Activated naive CD8-positive, alpha-beta T cell treated with anti-CD3 and anti-CD28 coated beads for 36 hours (primary cell): ENCODE measurements at places on chromosomes 11 and 22.

DNA sequence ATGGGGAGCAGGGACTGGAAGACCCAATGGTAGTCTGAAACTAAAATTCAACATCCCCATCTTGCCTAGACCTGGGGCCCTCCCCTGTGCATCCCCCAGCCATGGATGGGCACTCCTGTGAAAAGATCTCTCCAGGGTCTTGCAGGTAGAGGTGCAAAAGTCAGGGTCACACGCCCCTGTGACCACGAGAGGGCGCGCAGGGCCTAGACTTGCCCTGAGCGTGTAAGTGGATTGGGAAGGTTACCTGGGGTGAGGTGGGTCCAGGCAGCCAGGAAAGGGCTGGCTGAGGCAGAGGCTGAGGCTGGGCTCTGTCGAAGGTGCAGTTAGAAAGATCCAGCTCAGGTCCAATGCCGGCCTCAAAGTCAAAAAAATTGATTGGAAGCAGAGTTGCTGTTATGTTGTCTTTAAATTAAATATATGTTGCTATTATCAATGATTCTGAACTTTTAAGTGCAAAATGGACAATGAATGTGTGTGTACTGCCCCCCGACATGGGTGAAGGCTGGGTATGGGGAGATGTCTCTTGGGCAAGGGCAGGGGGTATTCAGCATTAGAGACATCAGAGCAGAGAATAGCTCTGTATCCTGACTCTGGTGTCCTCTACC is 4.8 kb upstream of the POU2F3 start:
- peak; percentile 69 for DNase-seq
- H3K27me3 ChIP-seq = peaks cover 52% of the 10 kb centered on the region
- no peaks in the 10 kb centered on the region for H3K36me3 ChIP-seq
- H3K4me3 ChIP-seq = no peak overlapping the region
- H3K27ac ChIP-seq = no peak overlapping the region

DNA sequence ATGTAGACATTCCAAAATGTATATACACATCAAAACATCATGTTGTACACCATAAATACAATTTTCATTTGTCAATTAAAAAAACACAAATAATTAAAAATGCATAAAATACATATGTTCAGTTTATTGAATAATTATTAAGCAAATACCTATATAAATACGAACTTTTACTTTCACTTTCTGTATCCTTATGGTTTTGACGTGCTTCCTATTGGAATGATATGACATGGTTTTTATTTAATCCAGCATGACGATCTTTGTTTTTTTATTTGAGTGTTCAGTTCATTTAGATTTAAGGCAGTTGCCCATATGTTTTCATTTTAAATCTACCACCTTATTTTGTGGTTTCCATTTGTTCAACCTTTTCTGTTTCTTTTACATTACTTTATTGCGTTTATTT is 198.3 kb upstream of the PLET1 start:
- no peak for DNase-seq
- no peak overlapping the region for H3K27ac ChIP-seq
- peaks cover 2% of the 10 kb centered on the region for H3K4me1 ChIP-seq
- no peaks in the 10 kb centered on the region for H3K27me3 ChIP-seq
- H3K36me3 ChIP-seq = no peaks in the 10 kb centered on the region
- H3K4me3 ChIP-seq = no peak overlapping the region

GRCh38 chr11:103536335-103536722 is 427.1 kb downstream of the DYNC2H1 start:
- peaks cover 14% of the 10 kb centered on the region for H3K27me3 ChIP-seq
- H3K36me3 ChIP-seq = no peaks in the 10 kb centered on the region
- no peak for DNase-seq
- no peaks in the 10 kb centered on the region for H3K4me1 ChIP-seq
- no peak overlapping the region for H3K27ac ChIP-seq
- no peak overlapping the region for H3K4me3 ChIP-seq

- H3K36me3 ChIP-seq = no peaks in the 10 kb centered on the region
- DNase-seq = no peak
- H3K4me1 ChIP-seq = no peaks in the 10 kb centered on the region
- no peaks in the 10 kb centered on the region for H3K27me3 ChIP-seq
- H3K4me3 ChIP-seq = no peak overlapping the region
- no peak overlapping the region for H3K27ac ChIP-seq
Observed at GRCh38 chr11:64117763-64118459, 48.0 kb downstream of the MACROD1 start.

GRCh38 chr11:129881570-129882170 is 13.7 kb downstream of the NFRKB start:
- no peak overlapping the region for H3K27ac ChIP-seq
- H3K4me3 ChIP-seq = no peak overlapping the region
- H3K36me3 ChIP-seq = peaks cover 41% of the 10 kb centered on the region
- no peaks in the 10 kb centered on the region for H3K4me1 ChIP-seq
- DNase-seq = peak; percentile 43

DNA sequence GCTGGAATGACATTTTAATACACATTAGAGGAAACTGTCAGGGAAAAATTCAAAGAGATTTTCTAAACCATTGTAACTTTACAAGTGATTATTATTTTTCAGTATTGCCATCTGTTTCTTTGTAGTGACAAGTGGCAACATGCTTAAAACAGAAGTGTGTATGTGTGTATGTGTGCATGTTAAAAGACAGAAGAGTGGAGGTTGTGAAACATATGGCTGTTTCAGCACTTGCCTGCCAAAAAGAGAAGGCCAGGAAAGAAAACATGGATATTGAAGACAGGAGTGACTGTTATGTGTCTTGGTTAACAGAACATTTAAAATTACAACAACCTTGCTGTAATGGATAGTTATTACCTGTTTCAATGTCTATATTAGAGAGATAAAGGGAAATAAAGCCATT is 24.3 kb upstream of the VWA5A start:
- H3K36me3 ChIP-seq = no peaks in the 10 kb centered on the region
- DNase-seq = no peak
- H3K27me3 ChIP-seq = peaks cover 22% of the 10 kb centered on the region
- H3K4me3 ChIP-seq = no peak overlapping the region
- no peaks in the 10 kb centered on the region for H3K4me1 ChIP-seq
- H3K27ac ChIP-seq = no peak overlapping the region

- no peaks in the 10 kb centered on the region for H3K27me3 ChIP-seq
- no peak overlapping the region for H3K27ac ChIP-seq
- H3K4me3 ChIP-seq = no peak overlapping the region
- peaks cover 44% of the 10 kb centered on the region for H3K36me3 ChIP-seq
Observed at GRCh38 chr11:19163617-19164016, 38.2 kb downstream of the CSRP3 start.

DNA sequence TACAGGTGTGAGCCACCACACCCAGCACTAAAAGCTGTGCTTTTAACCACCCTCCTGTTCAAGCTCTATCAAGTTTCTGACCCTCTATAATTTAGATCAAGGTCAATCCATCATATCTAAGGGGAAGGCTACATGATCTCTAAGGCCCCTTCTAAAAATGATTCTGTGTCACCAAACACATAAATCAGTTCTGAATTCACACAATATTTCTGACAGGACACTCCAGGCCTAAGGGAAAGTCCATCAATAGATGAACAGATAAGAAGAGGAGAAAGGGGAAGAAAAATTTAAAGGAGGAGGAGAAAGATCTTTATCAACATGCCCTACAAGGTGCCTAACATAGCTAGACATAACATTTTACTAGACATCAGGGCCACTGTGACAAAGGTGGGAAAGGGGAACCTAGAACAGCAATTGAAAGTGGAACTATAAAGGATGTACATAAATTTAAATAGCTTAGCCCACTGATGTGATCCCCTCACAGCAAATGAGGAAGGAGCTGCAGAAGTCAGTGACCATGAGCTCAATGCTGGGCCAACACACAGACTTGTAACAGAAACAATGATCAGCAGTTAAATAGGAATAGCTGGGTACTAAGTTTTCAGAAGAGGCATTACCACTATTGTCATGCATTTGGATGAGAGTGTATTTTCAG is 4.7 kb downstream of the PRCP start:
- H3K36me3 ChIP-seq = peaks cover 13% of the 10 kb centered on the region
- H3K27ac ChIP-seq = no peak overlapping the region
- H3K4me1 ChIP-seq = peaks cover 43% of the 10 kb centered on the region
- no peak for DNase-seq
- no peak overlapping the region for H3K4me3 ChIP-seq
- H3K27me3 ChIP-seq = no peaks in the 10 kb centered on the region

GRCh38 chr11:84145616-84146185 is 859.5 kb upstream of the CCDC90B start:
- H3K4me3 ChIP-seq = no peak overlapping the region
- no peaks in the 10 kb centered on the region for H3K27me3 ChIP-seq
- H3K27ac ChIP-seq = no peak overlapping the region
- no peaks in the 10 kb centered on the region for H3K4me1 ChIP-seq
- no peak for DNase-seq

DNA sequence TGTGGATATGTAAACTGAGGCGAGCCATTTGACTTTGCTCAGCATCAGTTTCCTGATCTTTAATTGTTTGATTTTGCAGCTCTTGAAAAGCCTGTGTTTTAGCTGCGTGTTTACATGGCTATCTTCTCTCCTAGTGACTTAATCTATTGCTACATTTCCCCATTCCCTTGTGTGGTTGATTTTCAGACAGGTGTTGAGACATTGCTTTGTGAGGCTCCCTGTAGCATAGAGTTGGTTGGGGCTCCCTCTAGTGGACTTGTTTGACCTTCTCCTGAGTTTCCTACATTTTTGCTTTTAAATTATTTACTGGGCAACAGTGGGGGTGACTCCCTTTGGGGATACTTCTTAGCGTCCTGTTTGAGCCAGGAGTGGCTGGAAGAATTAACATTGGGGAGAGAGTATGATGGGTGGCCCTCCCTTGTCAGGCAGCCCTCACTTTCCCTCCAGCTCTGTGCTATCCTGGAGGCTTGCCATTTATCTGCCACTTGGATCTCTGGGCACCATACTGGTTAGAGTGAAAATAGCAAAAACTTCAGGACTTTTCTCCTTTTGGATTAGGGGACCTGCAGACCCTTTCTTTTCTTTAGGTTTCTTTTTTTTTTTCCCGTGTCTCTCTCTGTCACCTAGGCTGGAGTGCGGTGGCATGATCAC is 9.2 kb upstream of the CBL start:
- no peaks in the 10 kb centered on the region for H3K36me3 ChIP-seq
- peaks cover 4% of the 10 kb centered on the region for H3K4me1 ChIP-seq
- H3K27ac ChIP-seq = no peak overlapping the region

DNA sequence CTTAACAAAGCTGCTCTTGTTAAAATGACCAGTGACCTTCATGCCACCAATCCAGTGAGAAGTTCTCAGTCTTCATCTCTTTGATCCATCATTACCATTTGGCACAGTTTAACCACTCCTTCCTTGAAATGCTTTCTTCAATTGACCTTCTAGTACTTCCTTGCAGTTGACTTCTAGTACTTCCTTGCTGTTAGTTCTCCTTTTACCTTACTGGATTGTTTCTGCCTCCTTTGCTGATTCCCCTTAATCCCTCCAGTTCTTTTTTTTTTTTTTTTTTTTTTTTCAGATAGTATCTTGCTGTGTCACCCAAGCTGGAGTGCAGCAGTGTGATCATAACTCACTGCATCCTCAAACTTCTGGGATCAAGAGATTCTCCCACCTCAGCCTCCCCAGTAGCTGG is 66.0 kb upstream of the HORMAD2 start:
- H3K4me3 ChIP-seq = no peak overlapping the region
- H3K27me3 ChIP-seq = no peaks in the 10 kb centered on the region
- DNase-seq = no peak

DNA sequence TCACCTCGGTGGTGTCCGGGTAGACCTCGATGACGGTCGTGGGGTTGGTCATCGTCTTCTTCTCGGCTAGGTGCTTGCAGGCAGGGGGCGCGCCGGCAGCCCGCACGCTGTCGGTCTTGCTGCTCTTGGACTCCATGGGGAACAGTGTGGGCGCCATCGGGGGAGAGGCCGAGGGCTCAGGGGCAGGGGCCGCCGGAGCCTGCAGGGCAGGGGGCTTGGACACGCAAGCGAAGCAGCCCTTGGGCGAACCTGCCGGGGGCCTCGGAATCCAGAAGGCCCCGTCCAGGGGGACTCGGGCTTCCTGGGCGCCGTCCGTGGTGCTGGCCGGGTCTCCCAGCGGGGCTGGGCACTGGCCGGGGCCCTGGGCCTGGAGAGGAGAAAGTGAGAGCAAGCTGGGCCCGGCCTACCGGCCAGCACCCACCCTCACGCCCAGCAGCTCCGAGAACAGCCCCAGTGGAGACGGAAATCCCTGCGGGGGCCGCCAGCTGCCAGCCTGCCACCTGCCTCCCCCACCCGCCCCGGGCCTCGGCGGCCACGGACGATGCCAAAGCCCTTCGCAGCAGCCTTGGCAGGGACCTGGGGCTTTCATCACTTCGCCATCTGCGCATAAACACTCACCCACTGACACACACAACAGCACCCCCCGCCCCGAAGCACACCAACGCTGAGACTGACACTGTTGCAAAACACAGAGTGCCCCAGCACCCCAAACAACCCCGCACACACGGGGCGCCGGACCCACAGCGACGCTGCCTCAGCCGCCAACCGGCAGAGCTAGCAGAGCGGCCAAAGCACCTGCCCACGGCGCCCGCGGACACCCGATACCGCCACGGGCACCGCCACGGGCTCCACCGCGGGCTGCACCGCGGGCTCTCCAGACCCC is 2.4 kb downstream of the IFITM10 start:
- H3K4me1 ChIP-seq = peaks cover 18% of the 10 kb centered on the region
- DNase-seq = no peak
- H3K27ac ChIP-seq = no peak overlapping the region
- H3K4me3 ChIP-seq = peak overlapping the region; percentile 8
- H3K27me3 ChIP-seq = peaks cover 25% of the 10 kb centered on the region

DNA sequence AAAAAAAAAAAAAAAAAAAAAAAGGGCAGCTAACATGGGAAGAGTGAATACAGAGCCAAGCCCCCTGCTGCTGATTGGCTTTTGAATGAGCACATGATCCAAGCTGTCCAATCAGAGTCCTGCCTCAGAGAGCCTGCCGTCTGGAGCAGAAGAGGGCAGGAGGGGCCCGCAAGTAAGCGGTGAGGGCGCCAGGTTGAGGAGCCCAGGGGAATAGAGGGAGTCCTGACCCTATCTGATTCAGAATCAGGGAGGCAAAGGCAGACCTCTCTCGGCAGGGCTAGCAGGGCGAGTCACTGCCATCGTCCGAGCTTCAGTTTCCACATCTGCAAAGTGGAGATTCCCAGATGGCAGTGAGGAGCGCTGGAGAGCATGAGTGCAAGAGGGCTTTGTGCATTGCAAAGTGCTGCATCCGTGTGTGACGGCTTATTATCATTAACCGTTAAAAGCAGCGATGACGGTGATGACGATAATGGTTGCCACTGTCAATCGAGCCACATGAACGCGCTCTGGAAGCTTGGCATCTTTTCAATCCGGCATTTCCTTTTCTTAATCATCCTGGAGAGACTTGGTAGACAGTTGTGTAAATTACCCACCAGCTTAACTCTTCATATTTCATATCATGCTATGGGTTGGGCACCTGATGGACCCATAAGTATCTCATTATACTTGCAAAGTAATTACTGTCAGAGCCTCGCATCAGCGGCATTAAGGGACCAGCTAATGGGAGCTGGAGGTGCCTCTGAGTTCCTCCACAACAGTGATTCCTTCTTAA is 68.6 kb upstream of the ATXN10 start:
- peaks cover 4% of the 10 kb centered on the region for H3K27me3 ChIP-seq
- DNase-seq = no peak
- H3K4me1 ChIP-seq = peaks cover 2% of the 10 kb centered on the region
- H3K4me3 ChIP-seq = no peak overlapping the region
- H3K27ac ChIP-seq = no peak overlapping the region

GRCh38 chr11:67027943-67028542 is 5.1 kb downstream of the SYT12 start:
- peaks cover 73% of the 10 kb centered on the region for H3K27me3 ChIP-seq
- no peak for DNase-seq
- no peak overlapping the region for H3K4me3 ChIP-seq
- no peak overlapping the region for H3K27ac ChIP-seq
